Hippocampal formation (tissue), 2 donors: ENCODE measurements at places on chromosomes 5 and 9.
A peak's percentile ranks its signal among the peaks of the same experiment; 100 is the strongest.

DNA sequence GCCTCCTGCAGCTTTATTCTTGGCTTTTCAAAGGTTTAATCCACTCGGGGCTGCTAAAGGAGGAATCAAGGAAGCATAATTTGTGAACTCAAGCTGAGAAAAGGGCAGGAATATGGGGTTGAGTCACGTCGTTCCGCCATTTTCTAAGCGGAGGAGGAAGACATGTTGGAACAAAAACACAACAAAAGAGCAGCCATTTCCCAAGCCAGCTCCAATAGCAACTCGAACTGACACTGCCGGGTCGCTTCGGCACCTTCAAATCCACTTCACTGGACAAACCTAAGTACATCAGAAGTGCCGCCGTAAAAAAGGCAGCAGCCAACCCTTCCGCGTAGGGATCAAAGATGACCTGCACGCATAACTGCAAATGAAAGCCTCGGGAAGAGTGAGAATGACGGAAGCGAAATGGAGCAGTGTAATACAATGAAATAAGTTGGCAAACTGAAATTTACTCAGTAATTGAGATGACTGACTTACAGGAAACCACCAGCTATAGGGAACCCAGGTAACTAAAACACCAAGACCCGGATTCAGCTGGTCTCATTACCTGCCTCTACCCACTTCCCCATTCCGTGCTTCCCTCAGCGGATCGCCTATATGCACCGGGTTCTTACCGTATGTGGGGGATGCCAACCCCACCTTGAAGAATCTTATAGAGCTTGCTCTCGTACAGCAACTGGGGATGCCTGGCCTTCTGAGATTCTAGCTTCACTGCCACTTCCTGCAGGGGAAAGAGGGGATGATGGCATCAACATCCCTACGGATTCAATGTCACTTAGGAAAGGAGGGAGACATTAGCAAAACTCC is 1.6 kb downstream of the CSNK1A1 start:
- peak; percentile 40 for DNase-seq

DNA sequence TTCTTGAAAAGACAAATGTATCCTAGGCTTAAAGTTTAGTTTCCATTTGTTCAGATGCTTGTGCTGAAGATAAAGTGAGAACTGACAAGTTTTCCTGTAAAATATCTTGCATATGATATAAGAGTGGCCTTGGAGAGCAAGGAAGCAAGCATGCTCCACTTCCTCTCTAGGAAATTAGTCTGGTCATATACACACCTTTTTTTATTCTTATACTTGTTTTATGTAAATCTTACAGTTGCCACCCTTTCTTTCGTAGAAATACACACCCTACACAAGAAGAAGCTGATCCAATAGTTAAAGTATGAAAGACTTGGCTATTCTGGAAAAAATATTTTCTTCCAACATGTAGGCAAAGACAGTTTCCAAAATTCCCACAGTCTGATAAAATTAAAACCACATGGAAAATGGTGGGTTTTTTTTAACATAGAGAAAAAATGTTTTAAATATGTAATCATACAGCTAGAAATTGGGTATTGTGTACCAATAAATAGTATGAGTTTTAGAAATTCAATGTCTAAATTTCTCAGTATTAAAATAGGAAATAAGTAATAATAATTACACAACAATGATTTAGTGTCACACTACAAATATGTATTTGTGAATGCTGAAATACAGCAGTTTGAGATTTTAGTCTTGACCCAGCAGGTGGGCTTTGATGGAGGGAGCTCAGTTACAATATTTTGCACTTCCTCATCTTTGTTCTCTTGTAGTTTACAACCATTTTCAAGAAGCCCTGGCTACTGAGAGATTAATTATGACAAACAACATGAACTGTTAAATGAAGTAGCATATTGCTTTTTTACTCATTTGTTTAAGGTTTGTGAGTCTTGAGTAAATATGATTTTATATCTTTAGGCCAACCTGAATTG is 185.7 kb upstream of the GNA14 start:
- no peak for DNase-seq

- DNase-seq = no peak
Observed at GRCh38 chr9:123684393-123685149, 245.4 kb downstream of the DENND1A start.

GRCh38 chr5:126124706-126125345 is 298.4 kb upstream of the GRAMD2B start:
- no peak for DNase-seq

GRCh38 chr9:9319007-9319406 is 1293.8 kb downstream of the PTPRD start:
- DNase-seq = no peak

DNA sequence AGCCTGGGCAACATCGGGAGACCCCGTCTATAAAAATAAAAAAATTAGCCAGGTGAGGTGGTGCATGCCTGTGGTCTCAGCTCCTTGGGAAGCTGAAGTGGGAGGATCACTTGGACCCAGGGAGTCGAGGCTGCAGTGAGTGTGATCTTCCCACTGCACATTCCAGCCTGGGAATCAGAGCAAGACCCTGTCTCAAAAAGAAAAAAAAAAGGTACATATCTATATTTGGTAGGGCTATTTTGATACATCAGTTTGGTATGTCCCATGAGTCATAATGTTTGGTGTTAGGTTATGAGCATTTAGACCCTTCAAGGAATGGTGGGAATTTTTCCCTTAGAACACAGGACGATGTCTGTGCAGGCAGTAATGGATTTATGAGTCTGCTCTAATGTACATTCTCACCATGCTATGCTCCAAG is 55.3 kb upstream of the POU4F3 start:
- DNase-seq = no peak

GRCh38 chr9:125433461-125434011 is 171.9 kb downstream of the GAPVD1 start:
- DNase-seq = no peak

DNA sequence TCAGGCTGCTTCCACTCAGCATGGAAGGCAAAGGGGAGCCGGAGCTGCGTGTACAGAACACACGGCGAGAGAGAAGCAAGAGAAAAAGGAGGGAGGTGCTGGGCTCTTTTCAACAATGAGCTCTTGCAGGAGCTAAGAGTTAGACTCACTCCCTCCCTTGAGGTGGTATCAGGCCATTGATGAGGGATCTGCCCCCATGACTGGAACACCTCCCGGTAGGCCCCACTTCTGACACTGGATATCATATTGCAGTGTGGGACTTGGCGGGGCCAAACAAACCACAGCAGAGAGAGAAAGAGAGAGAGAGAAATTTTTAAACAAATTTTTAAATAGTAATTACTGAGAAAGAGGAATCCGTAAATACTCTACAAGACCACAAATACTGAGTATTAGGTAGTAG is 182.2 kb downstream of the TRIO start:
- no peak for DNase-seq
